ENCODE measurements at places on chromosomes 4 and X.
A peak's percentile ranks its signal among the peaks of the same experiment; 100 is the strongest.

DNA sequence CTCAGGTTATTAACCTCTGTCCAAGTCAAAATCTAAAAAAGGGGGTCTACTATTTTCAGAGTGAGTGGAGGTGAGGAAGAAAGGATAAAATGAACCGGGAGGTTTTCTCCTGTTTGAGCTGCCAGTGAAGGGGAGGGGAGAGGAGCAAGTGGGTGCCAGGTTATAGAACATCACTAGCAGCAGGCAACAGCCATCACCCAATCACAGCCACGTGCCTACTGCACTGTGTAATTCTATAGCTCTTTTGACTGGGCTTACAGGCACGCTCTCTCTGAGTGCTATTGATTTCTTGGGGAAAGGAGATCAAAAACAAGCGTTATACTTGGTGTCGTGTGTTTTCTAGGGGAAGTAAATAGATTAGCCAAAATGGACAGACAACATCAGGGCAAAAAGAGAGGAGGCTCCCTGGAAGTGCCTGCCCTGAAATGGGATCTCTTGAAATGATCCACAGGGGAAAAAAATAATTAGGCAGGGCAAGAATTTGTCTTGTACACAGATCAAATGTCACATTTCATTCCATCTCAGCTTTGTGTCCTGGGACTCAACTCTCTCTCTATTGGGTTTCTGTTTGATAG is 300.5 kb upstream of the LCORL start:
- peak; percentile 14 for DNase-seq

DNA sequence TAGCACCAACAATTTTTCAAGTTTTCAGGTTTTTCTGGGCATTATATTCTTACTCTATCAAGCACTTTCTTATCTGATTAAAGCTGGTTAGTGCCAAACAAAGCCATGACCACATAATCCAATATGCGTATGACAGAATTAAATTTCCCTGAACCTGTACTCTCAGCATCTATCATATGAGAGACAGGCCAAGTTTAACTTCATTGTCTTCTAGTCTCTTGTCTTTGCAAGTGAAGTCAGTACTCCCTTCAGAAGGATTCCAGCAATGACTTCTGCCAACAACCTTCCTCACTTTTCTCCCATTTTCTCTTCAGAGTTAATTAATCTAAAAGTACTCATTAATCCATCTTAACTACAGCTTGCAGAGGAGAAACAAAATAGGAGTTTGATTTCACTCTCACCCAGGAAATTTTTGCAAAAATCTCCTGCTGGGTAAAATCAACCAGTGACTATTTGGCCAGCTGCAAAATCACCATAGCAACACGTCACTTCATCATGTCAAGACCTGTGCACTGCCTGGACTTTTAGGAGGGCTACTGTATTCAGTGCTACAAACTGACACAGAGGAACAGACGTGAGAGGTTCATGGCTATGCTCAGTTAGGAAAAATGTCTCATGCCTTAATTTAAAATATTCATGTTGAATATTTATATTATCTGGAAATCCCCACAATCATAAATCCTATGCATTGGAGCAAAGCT is 208.4 kb downstream of the ANTXR2 start:
- DNase-seq, result no peak

- DNase-seq, result peak; percentile 29
Measured at GRCh38 chrX:38561951-38562719, 793 bp downstream of the TSPAN7 start.

DNA sequence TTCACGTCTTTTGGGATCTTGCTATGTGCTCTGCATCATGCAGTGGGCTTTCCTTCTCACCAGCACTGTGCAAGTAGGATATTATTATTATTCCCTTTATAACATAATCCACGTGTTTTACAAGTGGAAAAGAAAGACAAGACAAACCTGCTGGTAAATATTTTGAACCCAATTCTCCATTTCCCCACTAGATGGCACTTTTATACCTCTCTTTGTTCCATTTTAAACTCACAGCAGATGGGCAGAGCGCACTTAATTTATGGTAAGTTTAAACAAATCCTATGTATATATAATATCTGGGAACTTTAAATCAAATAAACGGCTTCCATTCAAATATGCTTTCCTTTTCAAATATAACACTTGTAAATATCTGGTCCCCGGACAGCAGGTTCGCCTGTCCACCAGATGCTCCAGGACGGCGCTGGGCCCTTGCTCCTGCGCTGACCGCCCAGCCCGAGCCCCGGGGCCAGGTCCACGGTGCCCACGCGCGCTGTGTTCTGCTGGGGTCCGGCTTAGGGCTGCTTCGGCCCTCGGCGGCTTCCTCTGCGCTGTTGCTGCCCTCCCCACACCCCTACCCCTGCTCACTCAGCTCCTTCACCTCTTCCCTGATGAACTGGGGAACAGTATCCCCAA is 31.1 kb downstream of the F11 start:
- no peak for DNase-seq

GRCh38 chrX:38768079-38768478 is 33.2 kb upstream of the MID1IP1 start:
- no peak for DNase-seq

GRCh38 chr4:10413177-10413576 is 44.0 kb downstream of the ZNF518B start:
- no peak for DNase-seq

DNA sequence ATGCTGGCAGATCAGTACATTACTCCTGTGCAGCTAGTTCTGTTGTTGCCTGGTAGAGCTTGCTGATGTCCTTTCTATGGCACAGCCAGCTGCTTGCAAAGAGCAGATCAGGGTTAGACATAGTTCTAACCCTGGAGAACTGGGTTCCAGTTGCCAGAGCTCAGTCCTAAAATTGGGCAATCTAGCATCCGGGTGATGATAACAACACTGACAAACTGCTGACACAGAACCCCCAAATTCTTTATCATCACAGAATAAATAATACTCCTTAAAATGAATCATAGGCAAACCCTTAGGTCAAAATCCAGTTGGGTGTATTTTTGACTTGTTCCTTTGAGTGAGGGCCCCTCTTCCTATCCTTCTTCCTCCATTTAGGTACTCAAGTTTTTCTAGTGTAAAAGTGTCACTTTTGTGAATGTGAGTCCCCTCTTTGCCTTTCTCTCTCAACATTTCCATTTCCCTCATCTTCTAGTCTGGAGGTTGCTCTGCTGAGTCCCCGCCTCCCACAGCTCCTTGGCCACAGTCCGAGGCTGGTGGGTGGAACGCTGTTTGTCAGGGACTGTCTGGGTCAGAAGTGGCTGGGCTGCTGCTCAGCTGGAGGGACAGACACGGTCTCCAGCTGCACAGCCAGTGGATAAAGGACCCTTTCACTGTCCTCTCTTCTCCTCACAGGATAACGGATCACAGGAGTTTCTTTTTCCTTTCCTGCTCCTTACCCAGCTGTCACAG is 93.6 kb upstream of the RASGEF1B start:
- DNase-seq, result no peak

DNA sequence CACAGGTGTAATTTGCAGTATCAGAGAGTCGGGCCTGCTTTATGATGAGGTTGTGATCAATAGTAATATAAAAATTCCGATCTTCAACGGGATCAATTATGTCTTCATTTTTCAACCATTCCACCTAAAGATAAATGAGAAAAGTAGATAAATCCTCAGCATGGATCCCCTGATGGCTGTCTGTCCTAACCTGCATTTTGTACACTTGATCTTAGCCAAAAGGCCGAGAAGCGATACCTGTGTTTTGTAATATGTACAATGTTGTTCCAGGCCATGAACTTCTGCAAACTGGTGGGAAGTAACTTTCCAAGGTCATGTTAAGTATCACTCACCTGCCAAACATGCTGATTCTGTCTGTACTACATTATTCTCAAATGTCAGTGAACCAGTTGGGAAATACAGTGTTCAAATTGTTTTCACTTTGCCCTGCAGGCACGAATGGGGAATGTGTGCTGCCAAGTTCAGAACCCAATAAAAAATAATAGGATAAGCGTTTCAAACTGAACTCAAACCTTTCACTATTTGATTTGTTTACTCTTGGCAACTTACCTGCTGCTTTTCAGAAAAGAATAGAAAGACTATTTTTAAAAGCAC is 298.1 kb downstream of the UNC5C start:
- DNase-seq, result no peak

DNA sequence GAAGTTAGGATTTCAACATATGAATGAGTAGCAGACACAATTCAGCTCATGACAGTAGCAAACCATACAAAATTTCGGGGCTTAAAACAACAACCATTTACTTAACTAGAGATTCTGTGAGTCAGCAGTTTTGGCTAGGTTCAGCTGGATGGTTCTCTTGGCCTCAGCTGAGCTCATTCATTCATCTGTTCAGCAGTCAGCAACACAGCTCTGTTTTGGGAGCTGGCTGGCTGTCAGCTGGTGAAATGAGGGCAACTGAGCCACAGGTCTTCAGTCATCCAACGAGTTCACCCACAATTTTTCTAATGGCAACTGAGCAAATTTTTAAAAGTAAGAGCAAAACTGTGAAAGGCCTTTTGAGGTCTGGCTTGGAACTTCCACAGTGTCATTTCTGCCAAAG is 2005.1 kb upstream of the AGA start:
- no peak for DNase-seq

GRCh38 chr4:126890994-126891393 is 741.8 kb upstream of the INTU start:
- DNase-seq, result no peak

GRCh38 chr4:126526335-126526734 is 1106.4 kb upstream of the INTU start:
- no peak for DNase-seq

- DNase-seq, result no peak
Measured at GRCh38 chr4:2831611-2832308, 11.9 kb upstream of the ADD1 start.

- no peak for DNase-seq
Measured at GRCh38 chr4:8779490-8779932, 92.1 kb downstream of the HMX1 start.

GRCh38 chr4:184253072-184253420 is 35.4 kb upstream of the ENPP6 start:
- DNase-seq, result no peak

DNA sequence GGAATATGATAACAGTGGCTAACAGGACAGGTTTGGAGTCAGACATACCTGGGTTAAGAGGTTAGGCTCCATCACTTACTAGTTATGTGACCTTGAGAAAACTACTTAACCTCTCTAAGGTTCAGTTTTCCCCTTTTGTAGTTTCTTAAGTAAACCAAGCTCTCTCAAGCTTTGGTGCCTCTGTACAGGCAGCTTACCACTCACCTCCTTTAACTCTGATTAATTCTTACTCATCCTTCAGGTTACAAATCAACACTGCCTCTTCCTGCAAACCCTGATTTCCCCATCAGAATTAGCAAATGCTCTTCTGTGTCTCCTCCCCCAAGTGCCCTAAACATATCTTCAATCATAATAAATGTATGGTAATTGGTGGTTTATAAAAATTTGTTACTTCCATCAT is 3.5 kb upstream of the SERTM2 start:
- no peak for DNase-seq

GRCh38 chrX:916230-916599 is 285.6 kb downstream of the SHOX start:
- no peak for DNase-seq

- DNase-seq, result peak; percentile 83
Measured at GRCh38 chr4:7240306-7240705, 48.0 kb downstream of the SORCS2 start.

Measured in WERI-Rb-1 (cell line).